Activated CD8-positive, alpha-beta memory T cell treated with anti-CD3 and anti-CD28 coated beads for 1 hour (primary cell): ENCODE measurements at places on chromosomes 12 and 14.
A peak's percentile ranks its signal among the peaks of the same experiment; 100 is the strongest.

- DNase-seq, result no peak
Measured at GRCh38 chr14:100405760-100406455, 82.8 kb downstream of the SLC25A47 start.

- peak; percentile 65 for DNase-seq
Measured at GRCh38 chr14:77094672-77095284, 3.3 kb upstream of the CIPC start.

DNA sequence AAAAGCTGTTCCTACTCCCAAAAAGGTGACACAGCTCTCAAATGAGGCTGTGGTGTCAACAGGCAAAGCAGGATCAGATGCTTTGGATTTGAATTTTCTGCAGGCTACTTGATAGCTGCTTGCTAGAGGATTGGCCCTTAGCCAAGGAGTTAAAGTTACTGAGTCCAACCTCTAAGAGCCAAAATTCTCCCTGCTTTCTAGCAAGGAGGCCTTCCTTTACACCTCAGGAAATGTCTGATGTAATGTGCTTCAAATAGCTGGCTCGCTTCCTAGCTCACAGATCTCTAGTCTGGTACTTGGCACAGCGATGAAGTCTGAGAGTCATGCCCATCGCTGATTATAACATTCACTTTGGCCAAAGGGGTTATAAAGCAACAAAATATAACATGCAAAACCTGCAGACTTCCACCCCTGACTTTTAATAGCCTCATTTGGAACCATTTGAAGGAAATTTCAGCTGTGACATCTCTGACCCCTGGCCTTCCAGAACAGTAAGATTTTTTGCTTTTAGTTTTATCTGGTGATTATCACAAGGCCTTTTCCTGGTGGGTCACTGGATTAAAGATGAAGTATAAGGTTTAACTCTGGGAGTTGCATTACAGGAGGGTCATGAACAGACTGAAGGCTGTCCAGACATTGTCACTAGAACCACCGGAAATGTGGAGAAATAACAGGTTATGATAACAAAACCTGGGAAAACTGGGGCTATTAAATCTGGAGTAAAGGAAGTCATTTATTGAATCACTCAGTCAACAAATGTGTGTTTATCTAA, 189.7 kb downstream of the EPS8 start:
- no peak for DNase-seq

GRCh38 chr12:11882301-11883019, 188.3 kb upstream of the BCL2L14 start:
- no peak for DNase-seq

DNA sequence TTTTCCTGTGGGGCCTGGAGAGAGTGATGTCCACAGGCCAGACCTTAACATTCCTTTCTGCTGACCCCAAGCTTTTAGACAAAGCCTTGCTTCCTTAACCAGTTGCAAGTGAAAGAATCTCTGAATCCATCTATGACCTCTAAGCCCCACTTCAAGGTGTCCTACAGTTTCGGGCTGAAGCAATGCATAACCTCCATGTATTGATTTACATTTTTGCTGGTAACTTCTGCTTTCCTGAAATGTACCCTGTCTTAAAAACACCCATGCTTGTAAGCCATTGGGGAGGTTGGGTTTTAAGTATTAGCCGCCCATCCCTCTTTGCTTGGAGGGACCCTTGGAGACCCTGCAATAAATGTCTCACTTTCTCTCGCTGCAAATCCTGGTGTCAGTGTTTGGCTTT, 190.6 kb downstream of the VRK1 start:
- no peak for DNase-seq

DNA sequence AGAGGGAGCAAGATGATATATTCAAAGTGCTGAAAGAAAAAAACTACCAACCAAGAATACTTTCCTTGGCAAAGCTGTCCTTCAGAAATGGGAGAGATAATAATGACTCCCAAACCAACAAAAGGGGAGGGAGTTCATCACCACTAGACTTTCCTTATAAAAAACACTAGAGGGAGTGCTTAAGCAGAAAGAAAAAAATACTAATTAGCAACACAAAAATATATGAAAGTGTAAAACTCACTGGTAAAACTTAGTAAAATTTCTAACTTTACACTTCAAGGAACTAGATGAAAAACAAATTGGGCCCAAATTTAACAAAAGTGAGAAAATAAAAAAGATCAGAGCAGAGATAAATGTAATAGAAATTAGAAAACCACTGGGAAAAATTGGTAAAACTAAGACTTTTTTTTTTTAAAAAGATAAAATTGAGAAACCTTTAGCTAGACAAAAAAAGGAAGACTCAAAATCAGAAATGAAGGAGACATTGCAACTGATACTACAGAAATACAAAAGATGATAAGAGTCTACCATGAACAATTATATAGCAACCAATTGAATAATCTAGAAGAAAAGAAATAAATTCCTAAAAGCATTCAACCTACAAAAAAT, 60.4 kb upstream of the FAR2 start:
- DNase-seq, result no peak

DNA sequence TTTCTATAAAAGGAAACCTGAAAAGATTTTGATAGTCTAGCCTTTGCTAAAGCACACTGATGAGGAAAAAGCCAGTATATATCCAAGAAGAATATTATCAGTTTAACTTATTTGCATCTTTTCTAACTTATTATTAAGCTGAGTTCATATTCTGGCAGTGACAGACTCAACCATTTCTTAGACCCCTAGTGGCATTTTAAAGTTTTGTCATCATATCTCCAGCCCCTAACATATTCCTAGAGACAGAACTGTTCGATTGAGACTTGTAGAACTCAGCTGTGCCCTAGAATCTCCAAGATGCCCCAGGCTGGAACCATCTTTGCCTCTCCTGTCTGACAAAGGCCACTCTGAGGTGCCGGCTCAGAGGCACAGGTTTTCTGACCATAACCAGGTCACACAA, 365.6 kb downstream of the NELL2 start:
- DNase-seq, result no peak

DNA sequence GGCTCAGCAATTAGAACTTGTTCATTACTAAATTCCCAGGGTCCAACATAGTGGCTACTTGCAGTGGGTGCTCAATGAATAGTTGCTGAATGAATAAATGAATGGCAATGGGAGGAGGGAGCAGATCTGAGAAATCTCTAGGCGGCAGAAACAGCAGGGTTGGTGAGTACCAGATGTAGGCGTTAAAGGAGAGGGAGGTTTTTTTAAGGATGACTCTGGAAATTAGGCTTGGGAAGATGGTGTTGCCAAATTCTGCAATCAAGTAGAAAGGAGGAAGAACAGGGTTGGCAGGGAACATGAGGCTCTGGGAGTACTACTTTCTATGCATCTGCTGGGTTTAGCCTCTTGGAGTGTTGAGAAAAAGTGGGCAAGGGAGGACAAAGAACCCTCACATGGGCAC, 207.1 kb downstream of the APAF1 start:
- no peak for DNase-seq

GRCh38 chr14:80844872-80845271, 96.7 kb downstream of the CEP128 start:
- no peak for DNase-seq

GRCh38 chr14:78307671-78308070, 137.5 kb downstream of the NRXN3 start:
- no peak for DNase-seq

DNA sequence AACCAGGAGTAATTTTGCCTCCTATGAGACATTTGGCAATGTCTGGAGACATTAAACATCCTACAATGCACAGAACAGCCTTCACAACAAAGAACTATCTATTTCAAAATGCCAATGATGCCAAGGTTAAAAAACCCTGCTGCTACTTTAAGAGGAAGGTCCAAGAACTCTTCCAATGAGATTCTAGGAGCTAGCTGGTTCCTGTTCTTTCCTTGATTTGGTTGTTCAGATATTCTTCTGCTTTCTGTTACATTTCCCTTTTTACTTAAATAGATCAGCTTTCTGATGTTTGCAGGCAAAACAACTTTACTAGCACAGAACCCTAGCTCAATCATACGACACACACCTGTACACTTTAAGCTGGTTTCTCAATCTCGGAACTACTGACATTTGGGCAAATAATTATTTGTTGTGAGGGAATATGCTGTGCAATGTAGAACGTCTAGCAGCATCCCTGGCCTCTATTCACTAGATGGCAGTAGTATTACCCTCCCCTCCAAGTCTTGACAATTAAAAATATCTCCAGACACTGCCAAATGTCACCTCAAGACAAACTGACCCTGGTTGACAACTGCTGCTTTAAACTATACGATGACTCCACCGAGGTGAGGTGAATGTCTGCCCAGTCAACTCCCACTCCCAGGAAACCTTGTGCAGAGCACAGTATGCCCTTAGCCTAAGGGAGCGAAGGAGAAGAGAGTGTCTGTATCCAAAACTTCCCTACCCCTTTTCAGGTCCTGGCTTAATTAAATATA, 4.4 kb downstream of the BLTP3B start:
- DNase-seq, result no peak

DNA sequence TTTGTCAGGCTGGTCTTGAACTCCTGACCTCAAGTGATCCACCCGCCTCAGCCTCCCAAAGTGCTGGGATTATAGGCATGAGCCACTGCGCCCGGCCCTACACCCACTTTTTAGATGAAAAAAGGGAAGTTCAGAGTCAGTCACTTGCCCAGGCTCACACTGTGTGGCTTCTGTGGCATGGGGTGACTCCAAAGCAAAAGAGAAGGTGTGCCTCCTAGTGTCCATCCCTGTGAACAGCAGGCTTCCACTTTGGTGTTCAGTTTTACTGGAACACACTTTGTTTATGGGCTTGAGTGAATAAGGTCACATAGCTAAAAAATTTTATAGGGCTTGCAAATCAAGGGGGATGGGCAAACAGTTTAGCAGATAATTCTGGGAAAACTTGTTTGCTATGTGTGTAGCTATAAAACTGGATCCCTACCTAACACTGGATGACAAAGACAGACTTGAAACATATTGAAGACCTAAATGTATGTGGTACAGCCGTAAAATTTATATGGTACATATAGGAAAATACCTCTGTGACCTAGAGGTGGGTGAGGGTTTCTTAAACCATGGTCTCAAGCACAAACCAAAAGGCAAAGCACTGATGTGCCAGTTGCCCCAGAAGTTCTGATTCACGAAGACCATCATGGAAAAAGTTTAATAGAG, 54.9 kb downstream of the EID3 start:
- peak; percentile 39 for DNase-seq

DNA sequence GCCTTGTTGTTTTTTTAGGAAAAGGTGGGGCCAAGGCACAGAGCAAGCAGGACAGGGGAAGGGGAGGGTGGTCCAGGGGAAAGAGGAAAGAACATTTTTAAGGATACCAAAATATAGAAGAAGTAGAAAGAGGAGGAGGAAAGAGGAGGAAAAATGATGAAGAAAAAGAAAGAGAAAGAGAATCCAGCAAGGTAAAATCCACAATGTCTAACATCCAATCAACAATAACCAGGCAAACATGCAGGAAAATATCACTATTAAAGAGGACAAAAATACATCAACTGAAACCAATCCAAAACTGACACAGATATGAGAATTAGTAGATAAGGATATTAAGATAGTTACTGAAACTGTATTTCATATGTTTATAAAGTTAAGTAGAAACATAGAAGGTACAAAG, 7.0 kb upstream of the TMEM120B start:
- no peak for DNase-seq

DNA sequence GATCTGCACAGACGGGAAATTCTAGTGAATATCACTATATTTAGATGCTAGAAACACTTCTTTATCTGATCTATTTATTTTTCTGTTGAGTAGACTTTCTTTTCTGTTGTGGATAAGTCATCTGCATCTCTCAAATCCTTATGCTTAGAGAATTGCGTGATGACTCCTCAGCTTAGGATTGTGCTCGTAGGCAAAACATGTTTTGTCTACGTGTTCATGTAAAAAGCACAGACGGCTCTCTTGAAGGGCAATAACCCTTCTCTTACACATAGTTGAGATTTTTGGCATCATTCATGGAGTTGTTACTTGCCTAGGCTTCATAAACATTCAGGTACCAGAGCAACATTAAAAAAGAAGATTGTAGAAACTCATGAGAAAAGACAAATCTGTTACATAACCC, 18.6 kb downstream of the PPFIBP1 start:
- DNase-seq, result no peak

GRCh38 chr14:46058964-46059563, 592.5 kb downstream of the RPL10L start:
- DNase-seq, result no peak

DNA sequence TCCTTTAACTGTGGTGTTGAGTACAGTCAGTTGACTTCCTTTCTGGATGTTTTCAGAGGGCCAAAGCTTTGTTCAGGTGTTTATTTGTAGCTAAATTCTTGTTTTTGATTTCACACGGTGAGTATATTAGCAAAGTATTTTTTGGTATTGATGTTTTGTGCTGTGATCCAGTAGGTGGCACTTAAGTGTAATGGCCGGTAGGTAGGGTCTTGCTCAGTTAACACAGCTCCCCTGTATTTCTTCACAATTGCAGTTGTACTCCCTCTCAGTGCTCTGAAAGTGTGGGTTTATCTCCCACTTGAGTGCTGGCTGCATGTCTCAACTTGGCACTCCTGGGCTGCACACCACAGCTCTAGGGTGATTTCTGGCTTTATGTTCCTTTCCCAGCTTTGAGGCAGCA, 339.5 kb downstream of the AEBP2 start:
- DNase-seq, result no peak

GRCh38 chr12:64080319-64081007, 141.6 kb downstream of the KICS2 start:
- no peak for DNase-seq

GRCh38 chr14:89365061-89365801, 51.8 kb downstream of the FOXN3 start:
- DNase-seq, result peak; percentile 15

GRCh38 chr14:97942921-97943320, 1145.7 kb downstream of the VRK1 start:
- DNase-seq, result no peak

DNA sequence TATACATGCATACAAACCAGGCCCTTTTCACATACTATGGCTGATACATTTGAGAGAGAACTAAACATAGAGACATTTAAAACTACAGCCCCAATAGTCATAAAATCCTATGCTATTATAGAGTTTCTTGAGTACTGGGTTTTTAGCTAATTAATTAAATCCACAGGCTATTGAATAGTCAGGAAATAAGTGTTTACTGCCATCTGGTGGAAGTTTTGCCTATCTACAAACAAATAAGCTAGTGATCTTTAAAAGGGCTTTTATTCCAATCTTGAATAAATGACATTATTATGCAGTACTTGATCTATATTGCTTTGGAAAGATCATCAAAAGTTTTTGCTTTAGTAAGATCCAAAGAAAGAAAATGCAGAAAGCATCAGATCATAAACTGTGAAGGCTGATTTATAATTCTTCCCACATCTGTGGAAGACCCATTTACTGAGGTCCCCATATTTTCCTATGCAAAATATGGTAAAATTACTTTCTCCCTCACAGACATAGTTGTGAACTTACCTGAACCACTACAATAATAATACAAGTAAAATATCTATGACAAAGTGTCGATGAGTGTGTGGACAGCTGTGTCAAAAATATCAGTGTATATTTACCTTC, 131.3 kb downstream of the ITPR2 start:
- no peak for DNase-seq

- no peak for DNase-seq
Measured at GRCh38 chr14:88500611-88501010, 54.2 kb downstream of the PTPN21 start.

DNA sequence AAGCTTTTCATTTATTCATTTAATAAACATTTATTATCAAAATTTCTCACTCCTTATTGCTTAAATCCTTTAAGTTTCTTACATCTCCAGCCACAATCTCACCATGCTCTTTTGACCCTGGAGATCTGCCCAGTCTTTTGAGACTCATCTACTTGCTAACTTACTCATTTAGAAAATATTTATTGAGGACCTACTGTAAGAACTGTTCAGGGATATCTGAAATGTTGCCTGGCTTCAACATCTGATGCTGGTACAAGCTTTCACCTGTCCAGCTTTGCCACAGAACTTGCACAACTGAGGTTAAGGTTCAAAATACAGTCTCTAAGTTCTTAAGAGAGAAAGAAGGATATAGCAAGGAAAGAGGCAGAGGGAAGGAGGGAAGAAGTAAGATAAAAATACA, 17.5 kb upstream of the GXYLT1 start:
- DNase-seq, result no peak
